ENCODE measurements at places on chromosomes 1 and 21. TPM values are rescaled to one million over a fixed set of nuclear protein-coding genes. Genes with fewer than 3 reads are reported as not detected.

Gene S100A7
- total RNA-seq = not detected

Gene DTL
- 23.2 TPM for total RNA-seq

Gene TRIM58
- not detected for total RNA-seq

Gene KRTAP10-5
- total RNA-seq = not detected

Gene BMP8B
- 4.2 TPM for total RNA-seq

Gene CD1B
- total RNA-seq = not detected
